Natural killer cell (primary cell): ENCODE measurements at places on chromosomes 5 and 9. TPM values are rescaled to one million over a fixed set of nuclear protein-coding genes. Genes with fewer than 3 reads are reported as not detected.

DNA sequence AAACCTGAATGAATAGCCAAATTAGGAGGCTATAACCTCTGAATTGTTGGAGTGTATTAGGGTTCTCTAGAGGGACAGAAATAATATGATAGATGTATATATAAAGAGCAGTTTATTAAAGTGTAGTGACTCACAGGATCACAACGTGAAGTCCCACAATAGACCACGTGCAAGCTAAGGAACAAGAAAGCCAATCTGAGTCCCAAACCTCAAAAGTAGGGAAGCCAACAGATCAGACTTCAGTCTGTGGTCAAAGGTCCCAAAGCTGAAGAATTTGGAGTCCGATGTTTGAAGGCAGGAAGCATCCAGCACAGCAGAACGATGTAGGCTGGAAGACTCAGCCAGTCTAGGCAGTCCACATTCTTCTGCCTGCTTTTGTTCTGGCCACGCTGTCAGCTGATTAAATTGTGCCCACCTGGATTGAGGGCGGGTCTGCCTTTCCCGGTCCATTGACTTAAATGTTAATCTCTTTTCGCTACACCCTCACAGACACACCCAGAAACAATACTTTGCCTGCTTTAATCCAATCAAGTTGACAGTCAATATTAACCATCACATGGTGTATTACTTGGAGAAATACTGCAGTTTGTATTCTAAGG, 550.6 kb downstream of the CDH10 start:
- H3K36me3 ChIP-seq = no peaks in the 10 kb centered on the region
- H3K27me3 ChIP-seq = no peaks in the 10 kb centered on the region
- H3K27ac ChIP-seq = no peak overlapping the region
- no peak for DNase-seq
- H3K4me3 ChIP-seq = no peak overlapping the region

- H3K27ac ChIP-seq = no peak within 1 kb of the TSS
- no peaks in the 10 kb centered on the region for H3K4me1 ChIP-seq
- DNase-seq = no peak
- H3K36me3 ChIP-seq = no peaks in the 10 kb centered on the region
- no peak within 1 kb of the TSS for H3K4me3 ChIP-seq
Measured at GRCh38 chr5:135834639-135835529, at the start of gene SLC25A48. Gene SLC25A48 (plus strand): TSS chr5:135834663. CDS start chr5:135834848, 185 bp downstream.

SPOCK1 gene
- total RNA-seq = 0.61 TPM

RNF183 gene
- total RNA-seq = not detected

SARDH gene
- total RNA-seq = 2.2 TPM
